Stimulated activated CD4-positive, alpha-beta T cell treated with anti-CD3 and anti-CD28 coated beads, Interleukin-15, amount 100 ng/mL, for 1 hour (primary cell): ENCODE measurements at places on chromosomes 16 and 17.

DNA sequence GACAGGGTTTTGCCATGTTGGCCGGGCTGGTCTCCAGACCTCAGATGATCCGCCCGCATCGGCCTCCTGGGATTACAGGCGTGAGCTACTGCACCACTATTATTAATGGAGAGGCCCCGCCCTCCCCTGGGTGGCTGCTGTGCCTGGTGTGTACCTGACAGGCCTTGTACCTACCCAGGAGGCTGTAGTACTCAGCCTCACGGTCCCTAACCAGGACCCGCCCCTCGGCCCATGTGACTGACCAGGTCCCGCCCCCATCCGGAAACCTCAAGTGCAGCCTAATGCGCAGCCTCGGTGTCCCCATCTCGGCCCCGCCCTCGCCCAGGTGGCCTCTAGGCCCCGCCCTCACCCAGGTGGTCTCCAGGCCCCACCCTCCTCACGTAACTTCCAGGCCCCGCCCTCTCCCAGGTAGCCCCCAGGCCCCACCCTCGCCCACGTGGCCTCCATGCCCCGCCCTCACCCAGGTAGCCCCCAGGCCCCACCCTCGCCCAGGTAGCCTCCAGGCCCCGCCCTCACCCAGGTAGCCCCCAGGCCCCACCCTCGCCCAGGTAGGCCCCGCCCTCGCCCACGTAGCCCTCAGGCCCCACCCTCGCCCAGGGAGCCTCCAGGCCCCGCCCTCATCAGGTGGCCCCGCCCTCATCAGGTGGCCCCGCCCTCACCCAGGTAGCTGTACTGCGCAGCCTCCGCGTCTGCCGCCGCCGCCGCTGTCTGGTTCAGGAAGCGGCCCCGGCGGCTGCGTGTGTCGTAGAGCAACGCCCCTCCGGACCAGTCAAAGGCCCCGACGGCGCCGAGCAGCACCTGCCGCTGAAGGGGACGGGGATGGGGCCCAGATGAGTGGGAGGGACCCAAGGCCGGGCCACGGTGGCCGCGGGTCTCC is 31.0 kb downstream of the HASPIN start:
- DNase-seq, result peak; percentile 65

DNA sequence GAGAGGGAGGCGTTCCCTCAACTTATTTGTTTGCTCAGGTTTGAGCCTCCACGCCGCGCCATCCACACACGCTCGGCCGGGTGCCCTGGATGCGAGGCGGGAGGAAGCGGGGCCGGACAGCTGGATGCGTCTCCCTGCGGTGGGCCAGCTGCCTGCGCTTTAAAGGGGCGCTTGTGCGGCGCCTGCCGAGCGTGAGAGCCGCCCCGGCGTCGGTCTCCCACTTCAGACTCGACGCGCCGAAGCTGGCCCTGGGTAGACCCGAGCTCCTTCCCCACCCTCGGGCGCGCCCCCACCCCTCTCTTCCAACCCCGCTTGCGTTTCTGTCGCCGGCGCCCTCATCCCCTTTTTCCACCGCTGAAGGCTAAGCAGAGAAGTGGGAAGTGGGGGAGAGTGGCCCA is 527 bp upstream of the CHAD start:
- no peak for DNase-seq

DNA sequence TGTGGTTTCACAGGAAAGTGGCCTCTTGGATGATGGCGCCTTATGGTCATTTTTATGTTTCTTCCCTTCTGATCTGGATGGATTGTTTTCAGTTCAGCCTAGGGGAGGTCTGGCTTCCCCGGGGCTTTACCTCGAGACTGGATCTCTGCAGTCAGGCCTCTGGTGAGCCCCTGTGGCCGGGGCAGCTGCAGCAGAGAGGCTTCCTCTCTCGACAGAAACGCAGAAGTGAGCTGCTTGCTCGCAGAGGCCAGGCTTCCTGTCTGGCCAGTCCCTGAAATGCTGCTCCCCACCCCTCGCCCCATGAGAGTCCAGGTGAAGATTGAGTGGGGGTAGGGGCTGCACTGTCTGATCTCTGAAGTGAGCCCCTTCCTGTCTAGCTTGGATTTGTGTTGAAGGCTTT is 44.0 kb downstream of the PLCG2 start:
- DNase-seq, result no peak

GRCh38 chr16:19108409-19109287 is 5.1 kb upstream of the ITPRIPL2 start:
- DNase-seq, result no peak

GRCh38 chr17:57574040-57574513 is 171.0 kb downstream of the CCDC182 start:
- no peak for DNase-seq

- DNase-seq, result no peak
These were observed 3.8 kb downstream of the SNX20 start for GRCh38 chr16:50677351-50677750.
